ENCODE measurements at places on chromosomes 11 and 22.

DNA sequence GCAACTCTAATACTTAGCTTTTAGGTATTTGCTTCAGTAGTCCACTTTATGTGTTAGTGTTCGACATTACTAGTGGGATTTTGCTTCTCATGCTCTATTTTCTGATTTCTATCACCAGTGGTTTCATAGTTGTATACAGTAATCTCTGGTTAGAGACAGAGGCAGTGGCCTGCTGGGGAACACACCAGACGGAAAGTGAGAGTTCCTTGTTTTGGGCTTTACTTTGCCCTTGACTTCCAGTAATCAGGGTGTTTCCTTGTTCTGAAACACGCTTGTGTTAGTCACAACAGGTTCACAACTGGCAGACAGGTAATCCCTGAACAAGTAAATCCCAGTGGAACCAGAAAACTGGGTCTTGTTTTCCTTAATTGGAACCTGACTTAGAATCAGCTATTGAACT, 56.0 kb downstream of the PACS1 start:
- DNase-seq, result no peak

DNA sequence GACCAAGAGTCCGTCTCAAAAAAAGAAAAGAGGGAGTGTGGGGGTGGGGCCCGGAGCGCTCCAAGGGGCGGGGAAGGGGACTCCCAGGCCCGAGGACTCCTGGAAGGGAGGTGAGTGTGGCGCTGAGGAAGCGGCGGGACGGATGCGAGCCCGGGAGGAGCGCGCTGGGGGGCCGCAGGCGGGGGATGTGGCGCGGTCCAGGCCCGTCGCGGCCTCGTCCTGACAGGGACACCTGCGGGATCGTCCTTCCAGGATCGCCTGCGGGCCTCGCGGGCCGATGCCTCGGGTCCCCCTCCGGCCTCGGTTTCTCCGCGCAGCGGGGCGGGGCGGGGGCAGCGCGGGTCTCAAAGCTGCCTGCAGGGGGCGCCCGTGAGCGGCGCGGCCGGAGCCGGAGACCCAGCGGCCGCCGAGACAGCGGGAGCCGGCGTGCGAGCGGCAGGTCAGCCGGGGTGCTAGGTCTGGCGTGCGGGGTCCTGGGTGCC, 3.8 kb upstream of the ADORA2A start:
- DNase-seq, result peak; percentile 81

DNA sequence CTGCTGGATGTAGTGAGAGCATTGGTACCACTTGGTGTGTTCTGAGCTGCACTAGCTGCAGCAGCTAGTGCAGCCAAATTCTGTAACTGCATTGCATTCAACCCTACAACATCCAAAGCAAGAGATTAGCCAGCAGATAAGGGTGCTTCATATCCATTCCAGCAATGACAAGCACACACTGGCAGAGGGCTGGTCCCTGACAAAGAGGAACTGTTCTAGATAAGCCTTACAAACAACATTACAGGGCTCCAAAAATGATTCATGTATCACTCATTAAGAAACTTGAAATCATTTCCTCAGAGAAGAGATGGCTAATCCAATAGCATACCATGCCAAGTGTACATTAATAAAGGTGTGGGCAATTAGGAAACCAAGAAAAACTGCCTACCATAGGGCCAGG, 28.4 kb upstream of the RAPSN start:
- DNase-seq, result no peak

DNA sequence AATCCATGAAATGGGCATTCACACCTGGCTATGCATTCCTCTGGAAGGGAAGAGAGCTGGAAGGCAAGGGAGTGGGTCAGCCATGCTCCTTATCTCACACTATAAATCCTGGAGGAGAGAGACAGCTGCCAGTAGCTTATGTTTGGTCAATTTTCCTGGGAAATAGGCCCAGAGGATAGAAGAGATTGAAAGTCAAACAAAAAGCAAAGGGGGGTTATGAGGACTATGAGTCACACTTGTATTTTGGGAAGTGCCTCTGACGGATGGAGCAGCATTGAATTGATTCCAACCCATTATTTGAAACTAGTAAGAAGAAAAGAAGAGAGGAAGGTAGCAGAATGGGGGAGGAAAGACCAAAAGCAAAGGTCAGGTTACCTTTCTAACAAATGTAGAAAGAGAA, 25.0 kb downstream of the SNX19 start:
- DNase-seq, result no peak

- DNase-seq, result no peak
These were observed 13.9 kb downstream of the MUC15 start for GRCh38 chr11:26558190-26558589.

All from neural progenitor cell (in vitro differentiated cells).